IPS DF 19.7 (cell line): ENCODE measurements at places on chromosomes 2 and 18.

GRCh38 chr2:71807581-71808451 is 339.8 kb downstream of the CYP26B1 start:
- DNase-seq, result no peak

GRCh38 chr2:50635824-50636223 is 396.1 kb downstream of the NRXN1 start:
- no peak for DNase-seq

- DNase-seq, result no peak
Observed at GRCh38 chr2:218851286-218851685, 8.3 kb upstream of the WNT6 start.

DNA sequence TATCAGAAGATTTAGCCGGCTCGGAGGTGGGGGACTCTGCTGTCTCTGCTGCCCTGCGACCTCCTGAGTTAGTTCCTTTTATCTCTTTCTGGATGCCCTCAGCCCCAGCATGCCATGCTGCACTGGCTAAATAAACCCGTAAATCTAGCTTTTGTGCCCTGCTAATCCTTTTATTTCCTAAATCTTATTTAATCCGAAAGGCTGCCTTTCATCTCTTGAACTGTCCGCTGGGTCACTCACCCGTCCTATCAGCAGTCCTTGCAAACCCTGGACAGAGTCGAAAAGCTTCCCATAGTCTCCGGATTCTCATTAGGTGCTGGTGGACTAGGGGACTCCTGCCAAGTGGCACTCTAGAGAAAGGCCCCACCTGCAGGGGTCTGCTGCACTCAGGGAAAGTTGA is 122.0 kb upstream of the APCDD1 start:
- no peak for DNase-seq

DNA sequence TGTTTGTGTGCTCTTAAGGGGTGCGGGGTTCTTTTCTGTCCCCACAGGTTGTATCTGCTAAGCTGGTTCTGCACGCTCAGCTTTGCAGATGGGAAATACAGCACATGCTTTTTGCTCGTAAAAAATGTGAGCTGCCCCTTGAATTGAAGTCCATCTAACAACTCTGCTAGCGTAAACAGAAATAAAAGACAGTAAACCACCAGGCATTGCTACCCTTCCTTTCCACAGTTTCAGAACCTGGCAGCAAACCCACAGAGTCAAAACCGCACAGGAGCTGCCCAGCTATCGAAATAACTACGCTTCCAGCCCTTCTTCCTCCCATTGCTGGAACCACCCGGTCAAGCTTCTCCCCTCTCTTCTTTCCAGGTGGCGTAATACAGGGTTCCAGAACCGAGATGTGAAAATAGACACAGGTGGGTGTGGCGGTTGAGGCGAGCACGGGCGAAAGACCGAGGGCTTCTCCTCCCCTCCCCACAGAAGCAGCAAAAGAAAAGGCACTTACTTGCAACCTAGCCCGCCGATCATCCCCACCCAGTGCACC is 479 bp downstream of the SCN9A start:
- DNase-seq, result no peak

DNA sequence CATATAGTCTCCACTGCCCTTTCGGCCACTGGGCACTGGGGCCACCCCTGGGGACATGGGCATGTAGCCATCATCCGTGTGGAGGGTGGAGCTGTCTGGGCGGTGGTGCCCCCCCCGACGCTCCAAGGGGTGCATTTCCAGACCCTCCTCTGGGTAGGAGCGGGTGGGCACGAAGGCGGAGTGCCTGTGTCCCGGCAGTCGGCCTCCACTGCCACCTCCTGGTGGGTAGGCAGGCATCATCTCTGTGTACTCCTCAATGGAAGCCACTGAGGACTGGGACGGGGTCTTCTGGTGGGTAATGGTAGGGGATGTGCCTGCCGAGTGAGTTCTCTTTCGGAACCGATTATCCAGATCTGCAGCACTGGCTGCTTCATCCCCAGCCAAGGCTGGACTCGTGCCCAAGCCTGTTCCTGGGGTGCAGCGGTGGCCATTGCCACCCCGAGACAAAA is 2.8 kb downstream of the IRS1 start:
- no peak for DNase-seq

DNA sequence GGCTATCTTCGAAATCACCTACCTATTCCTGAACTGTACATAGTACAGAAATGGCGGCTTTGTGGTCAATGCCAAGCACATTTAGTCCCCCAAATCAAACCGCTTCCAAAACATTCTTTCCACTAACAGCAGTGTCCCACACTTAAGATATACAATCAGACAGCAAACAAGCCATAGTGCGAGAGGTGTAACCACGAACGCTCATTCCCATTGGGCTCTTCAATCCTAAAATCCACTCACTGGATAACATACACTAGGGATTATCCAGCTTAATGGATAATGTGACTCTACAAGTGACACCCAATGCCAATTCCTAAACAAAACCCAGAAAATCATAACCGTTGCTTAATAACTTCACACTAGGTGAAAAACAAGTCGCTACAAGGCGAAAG is 2.0 kb downstream of the XPO1 start:
- DNase-seq, result no peak

- DNase-seq, result no peak
Observed at GRCh38 chr18:55497825-55498403, 90.1 kb downstream of the TCF4 start.

GRCh38 chr18:58321986-58322385 is 278.0 kb downstream of the NEDD4L start:
- no peak for DNase-seq

DNA sequence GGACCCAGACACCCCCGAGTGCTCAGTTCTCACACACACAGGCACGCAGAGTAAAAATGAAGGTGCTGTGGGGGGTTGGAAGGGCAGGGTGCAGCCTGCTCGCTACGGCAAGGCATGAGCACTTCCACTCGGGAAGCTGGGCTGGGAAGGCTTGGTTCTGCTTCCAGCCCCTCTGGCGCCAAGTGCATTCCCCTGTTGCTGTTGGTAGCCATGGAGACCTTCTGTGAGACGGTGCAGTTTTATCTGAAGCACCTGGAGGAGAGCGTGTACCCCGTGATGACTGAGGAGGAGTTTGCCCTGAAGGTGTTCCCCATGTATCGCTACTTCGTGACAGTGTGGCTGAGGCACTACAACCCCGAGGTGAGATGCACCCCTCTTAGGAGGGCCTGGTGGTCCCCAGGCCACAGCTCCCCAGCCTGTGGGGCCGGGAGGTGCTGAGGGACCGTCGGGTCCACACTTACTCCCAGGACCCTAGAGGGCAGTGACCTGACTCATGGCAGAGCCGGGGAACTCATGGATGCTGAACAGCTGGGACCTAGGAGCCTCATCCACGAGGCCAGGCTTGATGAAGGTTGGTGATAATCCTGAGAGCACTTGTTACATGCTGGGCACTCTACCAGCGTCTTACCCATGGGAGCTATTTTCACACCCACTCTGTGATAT is 15.5 kb downstream of the MROH2A start:
- no peak for DNase-seq

- DNase-seq, result no peak
Observed at GRCh38 chr2:170227507-170227947, 49.6 kb downstream of the MYO3B start.

GRCh38 chr2:218010984-218011652 is 8.3 kb upstream of the TNS1 start:
- DNase-seq, result no peak

- no peak for DNase-seq
Observed at GRCh38 chr2:8886876-8887275, 49.5 kb upstream of the KIDINS220 start.

DNA sequence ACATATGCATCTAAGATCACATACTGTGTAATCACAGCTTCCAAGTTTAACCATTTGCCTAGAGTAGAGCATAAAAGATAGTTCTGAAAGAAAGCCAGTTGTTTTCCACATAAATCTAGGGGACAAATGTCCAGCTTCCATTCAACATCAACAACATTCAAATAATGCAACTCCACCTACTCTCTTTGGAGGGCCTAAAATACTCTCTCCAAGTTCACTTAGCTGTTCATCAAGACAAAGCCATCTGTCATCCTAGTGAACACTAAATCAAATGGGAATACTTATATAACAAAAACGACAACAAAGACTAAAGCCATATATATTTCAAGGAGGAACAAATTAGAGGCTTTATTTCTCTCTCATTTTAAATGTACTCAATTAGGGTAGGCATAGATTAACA is 221.5 kb upstream of the CDH2 start:
- DNase-seq, result no peak

- peak; percentile 9 for DNase-seq
Observed at GRCh38 chr2:97868986-97869721, 126.6 kb downstream of the TMEM131 start.
